ENCODE measurements at places on chromosomes 7 and 10.
A peak's percentile ranks its signal among the peaks of the same experiment; 100 is the strongest.

DNA sequence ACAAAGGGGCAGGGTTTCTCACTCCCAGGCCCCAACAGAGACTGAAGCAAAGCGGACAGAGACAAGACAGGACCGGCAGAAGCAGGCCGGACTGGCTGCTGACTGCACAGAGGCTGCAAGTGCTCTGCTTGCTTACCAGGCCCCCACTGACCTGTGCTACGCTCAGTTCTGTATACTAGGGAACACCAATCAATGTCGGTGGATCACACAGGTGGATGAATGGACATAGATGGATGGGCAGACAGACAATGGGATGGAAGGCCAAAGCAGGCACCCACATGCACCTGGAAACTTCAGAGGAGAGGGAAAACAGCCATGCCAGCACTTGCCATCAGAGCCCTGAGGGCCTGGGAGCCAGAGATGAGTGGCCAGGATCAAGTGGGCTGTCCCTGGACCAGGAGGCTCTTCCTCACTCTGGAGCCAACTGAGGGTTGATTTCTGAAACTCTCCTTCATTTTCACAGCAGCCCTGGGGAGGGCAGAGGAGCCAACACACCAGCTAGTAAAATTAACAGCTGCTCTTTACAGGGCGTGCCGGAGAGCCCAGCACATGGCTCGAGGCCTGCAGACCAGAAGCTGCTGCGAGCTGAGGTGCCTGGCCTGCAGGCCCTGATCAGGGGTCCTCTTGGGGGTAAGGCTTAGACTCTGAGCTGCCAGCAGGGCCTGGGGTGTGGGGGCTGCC, 243.6 kb downstream of the KCNMA1 start:
- peak; percentile 49 for DNase-seq

- peak; percentile 41 for DNase-seq
These were observed 59.0 kb upstream of the EN2 start for GRCh38 chr7:155398944-155399343.

DNA sequence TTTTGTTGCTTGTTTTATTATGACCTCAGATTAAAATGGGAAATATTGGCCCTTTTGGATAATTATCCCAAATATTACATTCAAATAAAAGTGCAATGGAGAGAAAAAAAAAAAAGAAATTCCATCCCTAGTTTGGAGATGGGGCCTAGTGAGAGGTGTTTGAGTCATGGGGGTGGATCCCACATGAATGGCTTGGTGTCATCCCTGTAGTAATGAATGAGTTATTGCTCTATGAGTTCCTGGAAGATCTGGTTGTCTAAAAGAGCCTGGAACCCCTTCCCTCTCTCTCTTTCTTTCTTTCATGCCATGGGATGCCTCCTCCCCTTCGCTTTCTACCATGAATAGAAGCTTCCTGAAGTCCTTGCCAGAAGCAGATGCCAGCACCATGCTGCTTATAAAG, 44.3 kb downstream of the MSRB2 start:
- no peak for DNase-seq

DNA sequence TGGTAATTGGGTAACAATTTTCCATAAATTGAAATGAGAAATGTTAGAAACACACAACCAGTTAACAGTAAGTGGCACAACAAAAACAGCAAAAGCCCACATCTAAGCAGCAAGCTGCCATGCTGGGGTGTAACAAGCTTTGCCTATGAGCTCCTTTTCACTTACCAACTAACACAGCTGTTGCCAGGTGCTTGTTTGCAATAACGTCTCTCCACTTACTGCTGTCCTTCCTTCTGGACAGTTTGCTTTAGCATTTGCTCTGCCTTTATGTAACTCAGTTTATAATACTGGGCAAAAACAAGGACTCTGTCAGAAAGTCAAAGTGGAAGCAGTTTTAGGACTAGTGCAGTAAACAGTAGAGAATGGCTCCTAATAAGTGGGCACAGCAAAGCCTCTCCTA, 740.9 kb downstream of the POM121L12 start:
- peak; percentile 64 for DNase-seq

DNA sequence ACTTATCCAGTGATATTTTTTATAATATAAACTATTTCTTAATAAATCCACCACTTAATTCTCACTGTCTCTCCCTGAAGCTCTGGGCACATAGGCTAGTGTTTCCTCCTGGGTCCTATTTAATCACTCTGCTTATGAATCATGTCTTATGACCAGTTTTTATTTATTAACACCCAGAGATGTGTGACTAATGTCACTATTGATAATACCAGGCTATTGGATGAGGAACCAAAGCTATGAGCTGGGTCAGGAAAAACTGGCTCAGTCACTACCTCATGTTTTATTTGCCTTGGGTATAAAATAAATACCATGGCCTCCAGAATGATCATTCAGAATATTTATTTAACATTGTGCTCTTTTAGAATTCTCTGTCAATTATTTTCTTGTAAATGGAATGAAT, 5.2 kb downstream of the SEMA3E start:
- no peak for DNase-seq

GRCh38 chr10:32650246-32650655, 204.3 kb downstream of the CCDC7 start:
- no peak for DNase-seq

- DNase-seq, result no peak
These were observed 85.2 kb downstream of the GRID1 start for GRCh38 chr10:86281396-86281795.

- DNase-seq, result no peak
These were observed 402.3 kb downstream of the DNAJB9 start for GRCh38 chr7:108972004-108972403.

GRCh38 chr7:121954803-121955202, 81.8 kb downstream of the PTPRZ1 start:
- DNase-seq, result no peak

DNA sequence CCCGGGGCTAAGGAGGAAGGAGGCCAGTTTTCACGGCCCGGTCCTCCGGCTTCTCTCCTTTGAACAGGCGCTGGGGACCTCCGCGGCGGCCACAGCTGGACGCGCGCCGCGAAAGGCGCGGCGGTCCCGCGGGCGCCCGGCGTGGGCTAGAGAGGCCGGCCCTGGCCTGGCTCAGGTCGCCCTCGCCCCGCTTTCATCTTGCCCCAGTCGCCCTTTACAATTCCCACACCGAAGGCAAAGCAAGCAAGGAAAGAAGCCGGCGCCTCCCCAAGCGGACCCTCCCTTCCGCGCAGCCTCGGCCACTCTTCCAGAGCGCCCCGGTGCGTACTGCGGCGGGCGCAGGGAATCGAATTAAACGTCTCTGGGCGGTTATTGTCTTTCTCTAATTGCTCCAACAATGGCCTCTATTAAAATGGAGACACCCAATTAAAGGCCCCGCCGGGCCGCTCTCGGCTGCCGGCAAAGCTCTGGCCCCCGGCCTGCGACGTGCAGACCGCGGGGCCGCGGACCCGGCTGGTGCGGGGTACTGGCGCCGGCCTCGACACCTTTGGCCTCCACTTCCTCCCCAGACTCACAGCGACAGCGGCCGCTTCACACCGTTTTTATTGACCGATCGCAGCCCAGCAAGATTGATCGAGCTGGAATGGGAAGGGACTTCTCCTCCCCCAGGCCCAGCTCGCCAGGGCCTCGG, 4.5 kb upstream of the GATA3 start:
- no peak for DNase-seq

DNA sequence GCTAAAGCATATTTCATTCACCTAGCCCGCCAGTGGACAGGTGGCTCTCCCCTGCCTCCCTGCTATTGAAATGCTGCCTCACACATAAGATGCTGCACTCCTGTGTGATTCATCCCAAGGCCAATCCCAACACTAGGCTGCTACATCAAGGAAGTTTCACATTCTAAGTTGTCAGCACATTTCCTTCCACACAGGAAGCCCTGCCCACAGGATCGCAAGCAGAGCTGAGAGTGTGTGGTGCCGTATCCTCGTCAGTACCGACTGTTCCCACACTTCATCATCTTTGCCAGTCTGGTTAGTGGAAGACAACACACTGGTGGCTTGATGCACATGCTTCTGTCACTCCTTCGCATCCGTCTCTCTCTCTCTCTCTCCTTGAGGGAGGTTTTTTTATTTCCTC, 194.3 kb upstream of the PPP2R2D start:
- no peak for DNase-seq

DNA sequence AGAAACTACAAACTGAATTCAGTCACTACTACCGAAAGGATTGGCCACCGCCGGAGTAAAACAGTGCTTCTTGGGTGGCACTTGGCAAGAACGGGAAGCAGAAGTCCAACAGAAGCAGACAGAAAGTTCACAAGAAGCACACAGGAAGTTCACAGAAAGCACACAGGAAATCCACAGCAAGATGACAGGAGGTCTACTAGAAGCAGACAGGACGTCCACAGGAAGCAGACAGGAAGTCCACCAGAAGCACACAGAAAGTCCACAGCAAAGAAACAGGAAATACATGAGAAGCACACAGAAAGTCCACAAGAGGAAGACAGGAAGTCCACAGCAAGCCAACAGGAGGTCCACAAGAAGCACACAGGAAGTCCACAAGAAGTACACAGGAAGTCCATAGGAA, 399.2 kb upstream of the AUTS2 start:
- no peak for DNase-seq

DNA sequence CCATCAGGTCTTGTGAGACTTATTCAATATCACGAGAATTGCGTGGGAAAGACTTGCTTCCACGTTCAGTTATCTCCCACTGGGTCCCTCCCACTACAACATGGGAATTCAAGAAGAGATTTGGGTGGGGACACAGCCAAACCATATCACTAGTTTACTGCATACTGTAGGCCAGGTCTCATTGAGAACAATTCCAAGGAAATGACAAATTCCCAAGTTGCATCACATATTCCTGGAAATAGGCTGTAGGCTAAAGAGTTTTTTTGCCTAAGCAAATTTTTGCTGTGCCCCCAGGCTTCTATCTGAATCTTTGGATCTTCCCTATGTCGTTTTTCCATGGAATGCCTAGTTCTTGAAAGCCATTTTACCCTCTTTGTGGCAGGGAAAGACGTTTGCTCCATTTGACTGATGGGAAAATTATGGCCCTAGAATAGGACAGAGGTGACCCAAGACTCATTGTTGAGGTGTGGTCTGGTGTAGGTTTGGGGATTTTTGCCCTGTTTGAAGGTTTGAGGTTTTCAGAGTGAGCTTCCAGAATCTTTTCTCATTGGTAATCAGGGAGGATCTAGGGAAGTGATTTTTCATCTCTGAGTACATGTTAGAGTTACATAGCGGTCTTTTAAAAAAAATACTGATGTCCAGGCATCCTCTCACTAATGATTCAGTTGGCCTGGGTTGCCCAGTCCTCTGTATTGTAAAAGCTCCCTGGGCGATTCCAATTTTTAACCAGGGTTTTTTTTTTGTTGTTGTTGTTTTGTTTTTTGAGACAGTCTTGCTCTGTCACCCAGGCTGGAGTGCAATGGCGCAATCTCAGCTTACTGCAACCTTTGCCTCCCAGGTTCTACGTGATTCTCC, 44.4 kb downstream of the TACR2 start:
- no peak for DNase-seq

DNA sequence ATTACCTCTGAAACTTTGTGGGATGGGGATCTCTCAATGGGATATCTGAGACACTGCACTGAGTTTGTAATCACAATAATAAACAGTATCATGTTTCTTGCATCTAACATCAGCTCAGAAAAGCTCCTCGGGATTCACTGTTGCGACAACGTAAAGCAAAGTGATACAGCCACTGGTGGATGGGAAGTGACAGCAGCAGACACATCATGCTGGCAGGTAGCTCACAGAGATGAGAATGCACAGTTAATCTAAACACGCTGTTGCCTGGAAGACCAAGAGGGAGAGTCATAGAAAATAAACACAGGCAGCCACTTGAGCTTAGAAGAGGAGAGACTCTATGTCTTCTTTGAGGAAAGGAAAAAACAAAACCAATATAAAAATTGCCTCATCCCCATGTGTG, 513.8 kb downstream of the MAGI2 start:
- DNase-seq, result no peak

GRCh38 chr7:93944673-93945072, 23.1 kb downstream of the GNG11 start:
- DNase-seq, result no peak
